ENCODE measurements at places on chromosomes 3 and 15.

DNA sequence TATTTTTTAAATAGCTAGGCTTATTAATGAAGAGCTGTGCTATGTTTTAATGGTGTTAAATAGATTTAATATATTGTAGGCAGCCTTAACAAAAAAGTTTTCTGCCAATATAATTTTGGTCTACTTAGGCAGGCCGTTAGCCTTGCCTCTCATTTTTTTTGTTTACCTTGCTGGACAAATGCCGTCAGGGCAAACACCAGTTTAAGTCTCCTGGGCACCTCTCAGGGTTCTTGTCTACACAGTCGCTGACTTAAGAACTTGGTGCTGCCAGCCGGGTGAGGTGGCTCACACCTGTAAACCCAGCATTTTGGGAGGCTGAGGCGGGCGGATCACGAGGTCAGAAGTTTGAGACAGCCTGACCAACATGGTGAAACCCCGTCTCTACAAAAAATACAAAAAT is 153.3 kb downstream of the ULK4 start:
- no peak for DNase-seq

DNA sequence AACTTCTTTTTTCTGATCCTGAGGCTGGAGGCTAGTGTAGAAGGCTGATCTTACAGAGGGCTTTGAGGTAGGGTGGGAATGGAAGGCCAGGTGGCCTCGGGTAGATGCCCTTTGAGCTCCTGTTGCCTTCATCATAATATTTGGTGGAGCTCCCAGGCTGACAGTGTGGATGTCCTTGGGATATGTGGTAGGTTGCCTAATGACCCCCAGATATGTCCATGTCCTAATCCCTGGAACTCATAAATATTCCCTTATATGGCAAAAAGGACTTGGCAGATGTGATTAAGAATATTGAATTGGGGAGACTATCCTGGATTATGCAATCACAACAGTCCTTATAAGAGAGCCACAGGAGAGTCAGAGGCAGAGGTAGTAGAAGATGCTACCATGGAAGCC is 5.5 kb downstream of the ADAMTSL3 start:
- DNase-seq: no peak

DNA sequence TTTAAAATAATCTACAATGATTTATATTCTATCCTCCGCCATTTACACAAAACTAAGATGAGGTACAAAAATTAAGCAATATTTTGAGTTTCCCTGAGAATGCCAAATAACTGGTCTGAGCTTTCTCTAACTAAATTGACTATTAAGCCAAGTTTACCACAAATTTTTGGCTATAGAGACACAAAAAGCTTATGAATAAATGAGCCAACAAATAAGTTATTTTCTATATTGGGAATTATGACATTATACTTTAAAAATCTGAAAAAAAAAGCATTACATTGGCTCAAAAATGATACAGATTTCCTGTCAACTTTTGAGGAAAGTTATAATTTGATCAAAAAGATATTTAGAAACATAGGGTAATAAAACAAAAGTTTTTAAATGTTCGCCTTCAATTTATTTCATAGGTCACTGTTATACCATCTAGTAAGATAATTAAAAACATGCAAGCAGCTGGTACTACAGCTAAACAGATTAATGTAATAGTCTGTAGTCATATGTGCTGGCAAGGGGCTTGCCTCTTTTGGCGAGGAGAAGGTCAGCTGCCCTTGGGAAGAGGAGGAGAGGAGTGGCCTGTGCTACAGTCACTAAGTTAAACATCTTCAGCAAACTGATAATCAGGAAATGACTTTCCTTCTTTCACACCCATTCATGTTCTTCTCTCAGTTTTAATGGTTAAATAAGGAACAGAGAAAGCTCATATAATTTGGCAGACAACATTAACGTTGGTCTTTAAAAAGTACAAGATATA is 318.5 kb downstream of the TBC1D5 start:
- DNase-seq: no peak

DNA sequence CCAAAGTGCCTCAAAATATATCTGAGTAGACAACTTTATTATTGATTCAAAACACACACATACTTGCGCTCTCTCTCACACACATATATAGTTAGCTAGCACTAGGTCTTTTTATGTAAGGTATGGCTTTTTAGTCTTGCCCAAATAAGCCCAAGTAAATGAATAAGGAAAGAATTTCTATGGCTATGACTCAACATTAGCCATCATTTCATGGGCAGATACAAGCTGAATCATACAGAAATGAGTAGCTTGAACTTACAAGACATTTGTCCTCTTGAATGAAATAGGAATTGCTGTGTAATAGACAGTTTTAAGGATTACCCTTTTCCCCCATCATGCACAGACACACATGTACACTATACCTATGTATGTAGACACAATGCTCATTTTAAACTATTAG is 4.9 kb downstream of the CADPS start:
- DNase-seq: no peak

- no peak for DNase-seq
Measured at GRCh38 chr3:122628567-122628966, 51.1 kb downstream of the PARP15 start.

DNA sequence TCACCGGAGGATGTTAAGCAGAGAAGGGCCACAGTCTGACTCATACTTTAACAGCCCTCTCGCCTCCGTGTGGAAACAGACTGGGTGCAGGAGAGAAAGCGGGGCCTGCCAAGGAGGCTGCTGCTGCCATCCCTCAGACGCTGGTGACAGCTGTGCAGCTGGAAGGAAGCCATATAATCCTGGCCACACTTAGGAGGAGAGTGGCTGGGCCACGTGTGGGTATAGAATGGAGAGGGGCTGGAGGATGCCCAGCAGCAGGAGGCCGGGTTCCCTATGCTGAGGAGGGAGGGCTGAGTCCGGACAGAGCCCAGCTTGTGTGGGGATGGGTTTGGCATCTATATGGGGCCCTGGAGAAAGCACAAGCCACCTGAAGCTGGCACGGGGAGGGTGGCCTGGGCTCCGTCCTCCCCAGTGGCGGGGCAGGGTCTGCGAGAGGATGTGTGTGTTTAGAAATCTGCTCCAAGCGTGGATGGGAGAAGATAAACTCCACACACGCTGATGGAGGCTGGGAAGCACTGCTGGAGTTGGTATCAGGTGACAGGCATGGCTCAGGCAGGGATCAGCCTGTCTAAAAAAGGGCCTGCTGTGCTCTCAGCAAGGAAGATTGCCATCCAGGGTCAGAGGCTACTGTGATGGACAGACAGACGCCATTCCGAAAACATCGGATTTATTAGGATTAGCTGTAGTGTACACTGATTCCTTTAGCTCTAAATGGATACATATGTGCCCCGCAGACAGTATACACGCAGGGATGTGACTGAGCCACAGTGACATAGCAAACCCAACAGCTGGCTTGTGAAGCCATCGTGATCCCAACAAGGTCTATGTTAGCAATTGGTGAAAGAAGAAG is 15.9 kb downstream of the ABTB1 start:
- no peak for DNase-seq

All from KBM-7 (cell line).